ENCODE measurements at places on chromosomes 4 and X.

- DNase-seq, result no peak
These were observed 38.7 kb downstream of the SLC4A4 start for GRCh38 chr4:71377561-71377960.

DNA sequence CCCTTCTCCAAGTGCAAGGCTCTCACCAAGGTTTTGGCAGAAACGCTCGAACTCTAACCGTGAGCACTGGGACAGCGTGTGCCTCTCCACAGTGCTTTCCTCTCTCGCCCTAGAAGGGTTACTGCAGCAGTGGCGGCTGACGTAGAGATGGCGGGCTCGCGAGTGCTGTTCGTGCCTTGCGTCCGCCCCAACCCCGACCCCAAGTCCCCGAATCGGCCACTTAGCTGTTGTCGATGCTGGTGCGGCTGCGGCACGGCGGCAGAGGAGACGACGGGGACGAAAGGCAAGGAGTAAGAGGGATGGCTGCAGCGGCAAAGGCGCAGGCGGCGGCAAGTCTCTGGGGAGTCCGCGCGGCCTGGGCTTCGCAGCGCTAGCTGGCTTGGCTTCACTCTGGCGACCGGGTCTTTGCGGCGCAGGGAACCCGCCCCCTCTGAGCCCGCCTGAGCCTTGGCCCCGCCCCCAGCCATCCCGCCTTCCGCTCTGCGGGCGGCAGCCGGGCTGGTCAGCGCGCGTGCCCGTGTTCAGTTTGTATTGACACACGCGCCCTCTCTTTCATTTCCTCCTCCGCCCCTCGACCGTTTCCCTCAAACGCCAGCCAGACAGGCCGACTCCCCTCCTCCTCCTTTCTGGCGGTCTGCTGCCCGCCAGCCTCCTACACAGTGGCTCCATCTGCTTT is at the start of gene SPIN4:
TSS of gene SPIN4 (minus strand) at position 392 of the 676 bp plus-strand sequence. CDS start 513 bp downstream, outside the sequence.
- DNase-seq, result peak; percentile 45

GRCh38 chr4:172369471-172369959 is 556.3 kb downstream of the GALNTL6 start:
- no peak for DNase-seq

- DNase-seq, result peak; percentile 3
These were observed 57.8 kb upstream of the XAGE1B start for GRCh38 chrX:52574416-52575275.

DNA sequence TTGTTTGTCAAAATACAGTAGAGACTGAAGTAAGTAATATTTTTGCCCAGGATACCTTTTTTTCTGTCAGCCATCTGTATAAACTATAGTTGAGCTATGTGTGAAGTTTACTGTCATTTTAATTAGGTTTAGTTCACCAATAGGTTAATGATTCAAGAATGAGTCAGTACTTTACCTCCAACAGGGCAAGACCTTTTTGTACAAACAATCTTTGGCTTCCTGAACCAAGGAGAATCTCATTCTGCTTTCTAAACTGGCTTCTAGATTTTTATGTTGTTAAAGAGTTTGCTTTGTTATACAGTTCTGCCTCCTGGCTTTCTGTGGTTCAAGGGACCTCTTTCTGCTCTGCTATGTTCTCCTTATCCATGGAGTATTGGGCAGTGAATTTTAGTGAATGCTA is 412.0 kb upstream of the NR3C2 start:
- DNase-seq, result no peak

DNA sequence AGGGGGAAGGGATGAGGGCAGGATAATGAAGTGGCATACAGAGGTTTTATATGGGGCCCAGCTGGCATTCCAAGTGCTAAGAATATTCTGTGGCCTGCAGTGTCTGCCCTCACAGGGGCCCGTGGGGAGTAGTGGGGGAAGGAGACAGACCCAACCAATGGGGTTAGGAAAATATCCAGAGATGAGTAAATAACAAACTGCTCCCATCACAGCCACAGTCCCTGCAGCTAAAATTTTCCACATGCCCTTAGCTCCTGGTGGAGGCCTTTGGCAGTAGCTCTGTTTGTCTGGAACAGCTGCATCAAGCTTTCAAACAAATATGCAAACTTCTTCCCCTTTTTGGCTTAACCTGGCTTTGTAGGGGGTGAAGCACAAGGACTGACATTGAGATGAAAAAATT is 3.1 kb downstream of the SRPX2 start:
- DNase-seq, result no peak

- no peak for DNase-seq
These were observed 105.7 kb upstream of the PRPS2 start for GRCh38 chrX:12685541-12685940.

DNA sequence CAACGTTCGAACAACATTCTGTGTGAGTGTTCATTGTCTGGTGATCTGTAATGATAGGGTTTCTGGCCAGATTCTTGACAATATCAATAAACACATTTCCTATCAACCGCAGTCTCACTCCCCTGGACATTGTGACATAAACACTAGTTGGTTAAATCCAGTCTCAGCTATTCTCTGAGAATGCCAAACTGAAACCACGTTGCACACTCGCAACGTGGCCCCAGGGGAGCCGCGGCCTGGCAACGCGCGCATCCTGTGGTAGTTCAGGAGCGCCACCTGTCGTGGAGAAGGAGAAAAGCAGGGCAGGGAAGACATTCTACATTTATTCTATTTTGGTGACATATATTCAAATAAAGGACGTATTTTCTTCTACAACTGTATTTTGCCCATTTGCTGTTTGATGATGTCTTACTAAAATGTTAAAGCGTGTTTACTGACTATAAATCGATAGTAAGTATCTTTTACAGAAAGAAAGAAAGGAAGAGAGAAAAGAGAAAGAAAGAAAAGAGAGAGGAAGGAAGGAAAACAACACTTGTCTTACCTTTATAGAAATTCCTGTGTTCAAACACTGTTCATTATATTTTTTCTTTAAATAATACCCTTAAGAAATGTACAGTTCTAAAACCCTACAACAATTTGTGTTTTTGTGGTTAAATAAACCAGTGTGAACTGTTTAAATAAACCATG is 738.3 kb upstream of the FRG1 start:
- no peak for DNase-seq

GRCh38 chr4:119130365-119131065 is 5.1 kb upstream of the MYOZ2 start:
- no peak for DNase-seq

GRCh38 chr4:56863441-56864139 is 42.1 kb upstream of the SPINK2 start:
- DNase-seq, result no peak

DNA sequence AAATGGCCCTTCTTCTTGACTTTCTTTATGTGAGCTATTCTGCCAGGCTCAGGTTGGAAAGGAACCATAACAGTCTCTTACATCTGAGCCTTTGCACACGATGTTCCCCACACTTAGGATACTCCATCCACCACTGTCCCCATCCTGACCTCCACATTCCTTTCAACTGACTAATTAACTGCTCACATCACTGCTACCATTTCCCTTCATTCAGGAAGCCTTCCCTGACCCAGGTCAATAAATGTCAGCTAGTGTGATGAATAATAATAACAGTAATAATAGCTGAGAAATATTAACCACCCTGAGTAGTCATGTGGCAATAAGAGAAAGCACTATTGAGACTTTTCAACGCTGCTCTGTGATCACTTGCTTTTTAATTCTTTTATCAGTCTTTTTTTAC is 291.7 kb downstream of the KCNIP4 start:
- DNase-seq, result no peak

- DNase-seq, result no peak
These were observed 174.2 kb upstream of the NOCT start for GRCh38 chr4:138841343-138841742.

- no peak for DNase-seq
These were observed 119.1 kb upstream of the CNKSR2 start for GRCh38 chrX:21255032-21255618.
